ENCODE measurements at places on chromosomes 1 and 21.

GRCh38 chr1:10724948-10725847 lies 71.2 kb downstream of the CASZ1 start:
- no peak for DNase-seq

GRCh38 chr1:179728271-179728670 lies 14.8 kb upstream of the FAM163A start:
- no peak for DNase-seq

DNA sequence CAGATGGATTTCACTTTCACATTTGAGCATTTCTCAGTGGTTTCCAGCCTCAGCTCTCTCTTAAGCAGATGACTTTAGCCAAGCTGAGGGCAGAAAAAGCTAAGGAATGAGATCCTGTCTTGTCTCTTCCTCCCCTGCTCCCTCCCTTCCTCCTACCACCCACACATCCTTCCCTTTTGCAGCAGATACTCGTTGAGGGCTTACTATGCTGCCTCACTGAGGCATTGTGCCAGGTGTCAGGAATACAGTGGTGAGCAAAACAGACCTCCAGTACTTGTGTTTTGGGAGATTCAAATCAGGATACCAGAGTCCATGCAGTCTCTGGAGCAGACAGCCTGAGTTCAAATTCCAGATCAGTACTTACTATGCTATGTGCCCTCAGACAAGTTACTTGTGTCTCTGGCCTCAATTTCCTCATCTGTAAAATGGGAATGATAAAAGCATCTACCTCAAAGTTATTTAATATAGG lies 43.2 kb downstream of the KIF26B start:
- DNase-seq, result no peak

- no peak for DNase-seq
Measured at GRCh38 chr21:42036313-42036712, 26.2 kb upstream of the ZBTB21 start.

DNA sequence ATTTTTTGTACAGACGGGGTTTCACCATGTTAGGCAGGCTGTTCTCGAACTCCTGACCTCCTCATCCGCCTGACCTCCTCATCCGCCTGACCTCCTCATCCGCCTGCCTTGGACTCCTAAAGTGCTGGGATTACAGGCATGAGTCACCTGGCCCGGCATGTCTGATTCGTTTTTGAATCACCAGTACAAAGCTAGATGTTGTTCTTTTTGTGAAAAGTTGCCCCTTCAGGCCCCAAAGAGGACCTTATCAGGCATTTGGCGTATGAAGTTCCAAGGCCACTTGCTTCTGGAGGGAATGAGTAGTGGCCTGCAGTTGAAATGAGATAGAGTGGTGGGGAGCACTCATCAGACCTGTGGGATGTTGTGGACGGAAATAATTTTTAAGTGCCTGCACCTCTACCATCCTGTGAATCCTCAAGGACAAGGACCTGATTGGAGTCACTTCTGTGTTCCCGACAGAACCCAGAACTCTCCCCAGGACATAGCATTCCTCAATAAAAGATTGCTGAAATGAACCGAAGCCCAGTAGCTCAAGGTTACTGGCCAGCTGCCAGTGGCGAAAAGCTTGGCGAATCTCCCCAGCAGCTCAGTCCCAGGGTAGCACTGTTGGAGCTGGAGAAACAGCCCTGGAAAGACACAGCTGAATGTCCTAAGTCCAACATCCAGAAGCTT lies 50.1 kb downstream of the NDUFS5 start:
- DNase-seq, result no peak

DNA sequence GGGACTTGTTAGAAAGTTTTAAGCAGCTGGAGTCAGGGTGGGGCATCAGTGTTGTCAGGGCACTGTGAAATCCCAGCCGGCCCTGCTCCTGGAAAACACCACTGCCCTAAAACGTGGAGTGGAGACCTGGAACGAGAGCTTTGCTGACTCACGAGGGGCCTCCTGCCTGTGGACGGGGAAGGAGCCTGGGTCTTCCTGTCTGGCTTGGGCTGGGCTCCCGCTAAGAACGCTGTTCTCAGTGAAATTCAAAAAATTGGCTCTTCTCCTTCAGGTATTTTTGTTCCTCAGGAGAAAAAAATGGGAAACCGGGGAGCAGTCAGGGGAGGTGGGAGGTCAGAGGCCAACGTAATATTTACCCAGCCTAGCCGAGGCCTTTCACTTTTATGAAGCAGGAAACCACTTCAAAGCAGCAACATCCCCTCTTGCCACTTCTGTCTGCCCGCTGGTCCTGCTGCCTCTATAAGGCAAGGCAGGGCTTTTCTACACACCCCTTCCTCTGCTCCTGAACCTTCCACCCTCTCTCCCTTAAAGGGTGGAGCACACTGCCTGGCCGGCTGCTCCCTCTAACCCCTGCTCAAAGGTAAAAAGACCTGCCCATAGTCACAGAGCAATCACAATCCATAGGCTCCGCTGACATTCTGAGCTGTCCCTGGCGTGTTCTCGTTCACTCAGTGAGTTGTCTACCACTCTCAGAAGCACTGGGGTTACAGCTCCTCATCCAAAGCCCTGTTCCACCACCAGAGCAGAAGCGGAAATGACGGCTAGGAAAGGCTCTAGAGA lies 8.0 kb downstream of the PLXNA2 start:
- DNase-seq, result peak; percentile 26

Measured in HuH-7 (cell line).